ENCODE measurements at places on chromosomes 13 and 19.

DNA sequence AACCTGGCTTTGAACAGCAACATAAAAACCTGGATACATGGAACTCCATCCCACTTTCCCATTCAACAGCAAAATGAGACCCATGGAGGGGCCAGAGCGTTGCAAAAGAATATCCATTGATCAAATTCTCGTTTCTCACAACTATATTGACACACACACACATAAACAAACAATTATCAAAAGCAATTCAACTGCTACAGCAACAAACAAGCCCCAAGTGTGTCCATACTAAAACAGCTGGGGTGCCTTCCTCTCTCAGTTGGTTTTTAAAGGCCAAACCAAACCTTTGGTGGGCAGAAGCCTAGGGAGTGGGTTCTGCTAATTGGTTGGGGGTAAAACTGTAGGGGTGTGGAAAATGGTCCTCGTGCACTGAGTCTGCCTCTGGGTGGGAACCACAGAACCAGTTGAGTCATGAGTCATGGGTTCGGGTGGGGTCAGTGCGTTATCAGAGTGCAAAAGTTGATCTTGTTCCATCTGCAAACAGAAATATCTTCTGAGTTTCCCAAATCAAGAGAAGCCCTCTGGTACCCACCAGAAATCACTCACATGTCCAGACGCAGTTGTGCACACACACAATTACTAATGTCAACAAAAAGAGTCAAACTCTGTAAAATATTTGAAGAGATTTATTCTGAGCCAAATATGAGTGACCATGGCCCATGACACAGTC, 18.5 kb downstream of the GPR42 start:
- no peak for DNase-seq

DNA sequence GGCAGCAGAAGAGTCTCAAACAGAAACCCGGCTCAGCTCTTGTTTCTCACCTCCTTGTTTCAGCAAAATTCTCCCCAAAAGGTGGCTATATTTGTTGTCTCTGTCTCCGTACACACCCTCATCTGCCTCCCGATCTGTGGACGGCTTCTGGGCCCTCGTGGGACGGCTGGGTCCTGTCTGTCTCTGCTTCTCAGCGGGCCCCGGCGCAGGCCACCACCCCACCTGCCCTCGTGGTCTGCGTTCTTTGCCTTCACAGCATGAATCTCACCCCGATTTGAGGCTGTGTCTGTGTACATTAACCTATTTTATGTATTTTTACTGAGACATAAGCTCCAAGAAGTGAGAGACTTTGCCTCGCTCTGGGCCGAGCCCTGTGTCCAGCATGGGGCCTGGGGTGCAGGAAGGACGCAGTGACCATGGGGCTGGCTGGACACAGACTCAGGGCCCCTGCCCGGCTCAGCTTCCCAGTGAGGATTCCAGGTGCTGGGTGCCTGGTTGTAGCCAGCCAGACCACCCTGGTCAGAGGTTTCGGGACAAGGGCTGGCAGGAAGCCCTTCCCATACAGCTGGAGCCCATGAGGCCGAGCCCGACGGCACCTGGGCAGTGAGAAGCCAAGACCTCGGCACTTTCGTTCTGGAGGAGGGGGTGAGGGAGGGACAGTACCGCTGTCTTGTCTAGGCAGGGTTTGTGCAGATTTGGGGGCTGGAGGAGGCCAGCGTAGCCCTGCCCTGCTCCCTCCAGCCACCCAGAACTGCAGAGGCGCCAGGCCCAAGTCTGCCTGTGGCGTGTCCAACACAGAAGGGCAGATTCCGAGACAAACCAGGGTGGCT, 78.5 kb upstream of the MCF2L start:
- no peak for DNase-seq

DNA sequence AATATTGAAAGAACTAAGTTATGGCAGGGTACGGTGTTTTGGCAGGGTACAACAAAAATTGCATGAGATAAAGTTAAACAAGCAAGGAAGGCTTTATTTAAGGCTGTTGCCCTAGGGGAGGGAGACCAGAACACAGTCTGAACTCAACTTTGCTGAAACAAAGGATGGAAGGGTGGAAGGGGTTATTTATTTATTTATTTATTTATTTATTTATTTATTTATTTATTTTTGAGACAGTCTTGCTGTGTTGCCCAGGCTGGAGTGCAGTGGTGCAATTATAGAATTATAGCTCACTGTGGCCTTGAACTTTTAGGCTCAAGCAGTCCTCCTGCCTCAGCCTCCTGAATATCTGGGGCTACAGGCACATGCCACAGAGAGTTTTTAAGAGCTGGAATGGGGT, 75.9 kb downstream of the HS6ST3 start:
- no peak for DNase-seq

- DNase-seq = no peak
These were observed 4.9 kb downstream of the ZSCAN1 start for GRCh38 chr19:58038688-58039204.

GRCh38 chr13:74064805-74065312, 69.3 kb downstream of the KLF12 start:
- no peak for DNase-seq

DNA sequence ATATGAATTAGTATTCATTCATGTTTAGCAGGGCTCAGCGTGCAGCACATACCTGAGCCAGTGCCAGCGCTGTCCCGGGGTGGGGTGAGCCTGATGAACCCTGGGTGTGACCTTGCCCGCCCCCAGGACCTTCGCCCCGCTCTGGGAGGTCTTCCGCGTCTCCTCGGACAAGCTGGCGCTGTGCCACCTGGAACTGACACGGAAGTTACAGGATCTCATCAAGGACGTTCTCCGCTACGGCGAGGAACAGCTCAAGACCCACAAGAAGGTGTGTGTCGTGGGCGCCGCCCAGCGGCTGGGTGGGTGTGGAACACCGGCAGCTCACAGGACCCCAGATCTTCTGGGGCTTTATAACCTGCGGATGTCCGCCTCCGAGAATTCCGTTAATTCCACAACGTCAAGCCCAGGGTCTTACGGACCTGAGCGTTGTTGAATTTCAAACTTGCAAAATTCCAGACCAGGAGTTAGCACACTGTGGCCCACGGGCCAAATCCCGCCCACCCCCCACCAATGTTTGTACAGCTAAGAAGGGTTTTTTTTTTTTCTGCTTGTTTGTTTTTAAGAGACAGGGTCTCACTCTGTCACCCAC, 15.4 kb downstream of the FCHO1 start:
- DNase-seq = no peak

DNA sequence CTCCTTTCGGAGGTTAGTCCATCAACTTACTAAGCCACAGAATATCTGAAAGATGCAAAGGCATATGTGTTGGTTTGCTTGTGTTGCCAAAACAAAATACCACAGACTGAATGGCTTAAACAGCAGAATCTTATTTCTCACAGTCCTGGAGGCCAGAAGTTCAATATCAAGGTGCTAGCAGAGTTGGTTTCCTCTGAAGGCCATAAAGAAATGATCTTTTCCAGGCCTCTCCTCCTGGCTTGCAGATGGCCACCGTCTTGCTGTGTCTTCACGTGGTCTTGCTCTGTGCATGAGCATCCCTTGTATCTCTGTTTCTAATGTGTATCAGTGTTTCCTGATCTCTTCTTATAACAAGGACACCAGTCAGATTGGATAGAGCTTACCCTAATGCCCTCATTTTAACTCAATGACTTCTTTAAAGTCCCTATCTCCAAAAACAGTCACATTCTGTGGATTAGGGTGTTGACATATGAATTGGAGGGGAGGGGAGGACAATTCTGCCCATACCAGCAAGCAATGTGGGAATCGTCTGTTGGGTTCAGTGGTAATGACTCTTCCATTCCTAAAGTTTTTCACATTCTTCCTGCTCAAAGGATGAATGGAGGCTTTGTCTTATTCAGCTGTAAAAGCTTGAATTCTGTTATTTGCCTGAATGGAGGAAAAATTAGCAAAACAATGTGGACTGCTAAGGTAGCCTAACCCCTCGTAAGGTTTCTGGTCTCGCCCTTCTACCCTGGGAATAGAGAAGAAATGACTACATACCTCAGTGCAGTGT, 715.7 kb downstream of the DIAPH3 start:
- DNase-seq = no peak

- DNase-seq = no peak
These were observed 21.2 kb upstream of the CEACAM6 start for GRCh38 chr19:41734156-41734555.

- DNase-seq = no peak
These were observed 23.2 kb upstream of the MAB21L1 start for GRCh38 chr13:35499676-35500075.

DNA sequence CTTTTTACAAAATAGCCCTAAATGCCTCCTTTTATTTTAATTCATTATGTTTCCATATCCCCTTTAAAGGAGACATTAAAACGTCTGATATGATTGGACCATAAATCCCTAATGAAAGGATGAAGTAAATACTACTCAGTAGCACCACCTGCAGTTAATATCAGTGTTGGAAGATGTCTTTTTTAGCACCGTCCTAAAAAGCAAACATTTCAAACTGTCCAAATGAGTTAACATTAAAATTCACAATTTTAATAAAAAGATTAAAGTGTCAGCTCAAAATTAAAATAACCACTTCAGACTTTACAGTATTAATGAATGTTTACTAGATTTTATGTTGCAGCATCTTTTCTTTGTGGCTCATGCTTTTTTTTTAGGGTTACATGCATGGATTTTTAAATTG, 12.3 kb downstream of the ZNF507 start:
- DNase-seq = no peak

- no peak for DNase-seq
These were observed 44.3 kb downstream of the MTMR6 start for GRCh38 chr13:25242956-25243355.

GRCh38 chr13:89315287-89315686, 1644.1 kb downstream of the SLITRK5 start:
- no peak for DNase-seq

- no peak for DNase-seq
These were observed 16.2 kb downstream of the DPY19L3 start for GRCh38 chr19:32421589-32422361.

DNA sequence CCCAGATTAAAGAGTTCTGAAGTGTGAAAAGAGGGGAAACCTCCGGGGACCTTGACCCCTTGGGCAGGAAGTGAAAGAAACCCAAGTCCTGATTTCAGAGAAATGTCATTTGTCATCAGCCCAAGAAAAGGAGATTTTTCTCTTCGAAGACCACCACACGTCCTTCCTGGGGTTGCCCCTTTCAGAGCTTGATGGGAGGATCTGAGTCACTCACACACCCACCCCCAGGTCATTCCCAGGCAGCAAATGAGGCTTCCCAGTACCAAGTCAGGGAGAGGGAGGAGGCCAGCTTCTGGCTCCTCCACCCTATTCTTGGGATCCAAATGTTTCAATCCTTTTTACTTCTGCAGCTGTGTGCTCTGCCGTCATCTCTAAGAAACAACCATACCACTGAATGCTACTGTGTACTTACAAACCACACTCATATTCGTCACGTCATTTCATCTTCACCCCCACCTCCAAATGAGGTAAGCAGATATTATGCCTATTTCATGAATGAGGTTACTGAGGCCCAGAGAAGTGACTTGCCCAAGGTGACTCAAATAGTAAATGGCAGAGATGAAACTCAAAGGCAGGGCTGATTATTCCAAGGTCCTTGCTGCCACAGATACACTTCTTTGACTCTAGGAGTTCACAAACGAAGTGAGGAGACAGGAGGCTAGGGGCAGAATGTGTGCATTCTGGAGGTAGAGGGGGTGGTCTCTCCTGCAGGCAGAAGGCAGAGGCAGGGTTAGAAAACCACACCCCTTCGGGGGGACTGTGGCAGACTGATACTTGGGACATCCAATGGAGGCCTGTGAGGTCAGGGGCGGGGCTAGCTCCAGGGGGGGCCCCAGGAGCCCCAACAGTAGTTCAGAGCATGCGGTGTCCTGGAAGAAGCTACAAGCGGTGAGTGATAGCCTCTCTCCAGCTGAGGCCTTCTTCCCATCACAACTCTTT, 5.0 kb upstream of the KMT2B start:
- DNase-seq = peak; percentile 61

DNA sequence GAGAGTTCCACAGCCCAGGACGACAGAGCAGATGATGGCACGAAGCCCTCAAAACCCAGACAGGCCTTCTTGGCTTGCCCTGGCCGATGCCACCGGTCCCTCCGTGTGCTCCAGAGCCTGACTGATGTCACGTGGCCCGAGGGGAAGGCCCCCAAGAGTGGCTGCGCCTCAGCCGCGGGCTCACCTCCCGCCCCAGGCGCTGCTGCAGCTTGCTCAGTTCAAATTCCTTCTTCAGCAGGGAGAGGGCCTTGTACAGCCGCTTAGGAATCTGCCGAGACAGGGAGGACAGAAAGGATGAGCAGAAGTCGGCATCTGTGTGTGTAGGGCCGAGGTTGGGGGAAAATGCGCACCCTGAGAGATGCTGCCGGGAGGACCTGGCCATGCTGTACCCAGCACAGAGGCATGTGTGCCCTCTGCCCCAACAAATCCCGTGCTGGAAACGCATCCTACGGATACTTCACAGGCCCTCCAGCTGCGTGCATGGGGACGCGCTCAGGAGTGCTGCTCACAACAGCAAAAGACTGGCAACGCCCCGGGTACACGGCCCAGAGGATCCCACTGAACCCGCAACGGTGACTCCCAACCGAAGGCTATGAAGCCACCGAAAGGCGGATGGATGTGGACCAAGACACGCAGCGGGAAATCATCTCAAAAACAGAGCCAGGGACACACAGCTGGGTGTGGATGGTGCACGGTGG, 12.9 kb downstream of the LONP1 start:
- DNase-seq = no peak

DNA sequence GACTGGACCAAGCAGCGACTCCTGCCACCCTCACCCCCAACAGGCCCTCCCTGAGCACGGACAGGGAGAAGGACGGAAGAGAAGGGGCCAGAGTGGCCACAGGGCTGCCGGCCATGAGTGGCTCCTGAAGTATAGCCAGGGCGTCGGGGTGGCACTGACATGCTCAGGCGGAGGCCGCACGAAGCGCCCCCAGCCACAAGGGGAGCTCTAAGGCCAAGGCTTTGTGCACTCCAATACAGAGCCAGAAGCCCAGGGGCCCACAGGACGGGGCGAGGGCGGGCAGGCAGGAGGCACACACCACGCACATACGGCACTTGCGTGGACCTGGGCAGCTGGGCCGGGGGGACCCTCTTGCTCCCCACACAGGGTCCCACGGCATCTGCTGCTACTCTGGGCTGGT, 52.0 kb downstream of the KLF2 start:
- peak; percentile 41 for DNase-seq

- DNase-seq = no peak
These were observed 52.6 kb downstream of the CDADC1 start for GRCh38 chr13:49300276-49300675.

DNA sequence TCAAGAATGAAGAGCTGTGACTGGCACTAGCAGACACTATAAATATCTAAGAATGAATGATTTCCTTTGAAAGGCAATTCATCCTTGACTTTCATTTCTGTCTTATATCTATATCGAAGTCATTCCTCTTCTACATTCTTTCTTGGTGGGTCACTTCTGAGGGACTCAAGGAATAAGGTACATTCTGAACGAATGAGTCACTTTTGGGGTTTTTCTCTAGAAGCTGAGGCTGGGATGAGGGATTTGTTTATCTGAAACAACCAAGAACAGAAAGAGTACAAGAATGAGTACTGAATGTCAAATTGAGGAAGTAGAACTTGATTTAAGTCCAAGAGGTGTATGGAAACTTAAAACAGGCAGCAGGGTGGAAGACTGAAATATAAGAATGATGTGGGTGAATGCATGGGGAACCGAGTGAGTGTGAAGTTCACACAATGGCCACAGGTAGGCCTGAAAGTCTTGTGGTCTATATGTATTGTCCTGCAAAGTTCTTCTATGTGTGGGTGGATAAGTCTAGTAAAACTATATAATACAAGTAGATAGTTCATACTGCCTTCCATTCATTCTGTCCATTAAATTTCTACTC, 343.9 kb downstream of the OXGR1 start:
- no peak for DNase-seq
